Large intestine (tissue), 12 donors: ENCODE measurements at places on chromosomes 1 and 21. TPM values are rescaled to one million over a fixed set of nuclear protein-coding genes. Genes with fewer than 3 reads are reported as not detected.

Gene ABCG1
- 6.4 TPM for polyA plus RNA-seq

Gene LIN28A
- 0.03 TPM for polyA plus RNA-seq

Gene AIRE
- polyA plus RNA-seq, result 14.3 TPM

- no peak for DNase-seq
Observed at GRCh38 chr1:145828367-145829026, 4.5 kb downstream of the POLR3C start.

GRCh38 chr1:171931752-171932151 lies 90.5 kb downstream of the DNM3 start:
- no peak for DNase-seq

DNA sequence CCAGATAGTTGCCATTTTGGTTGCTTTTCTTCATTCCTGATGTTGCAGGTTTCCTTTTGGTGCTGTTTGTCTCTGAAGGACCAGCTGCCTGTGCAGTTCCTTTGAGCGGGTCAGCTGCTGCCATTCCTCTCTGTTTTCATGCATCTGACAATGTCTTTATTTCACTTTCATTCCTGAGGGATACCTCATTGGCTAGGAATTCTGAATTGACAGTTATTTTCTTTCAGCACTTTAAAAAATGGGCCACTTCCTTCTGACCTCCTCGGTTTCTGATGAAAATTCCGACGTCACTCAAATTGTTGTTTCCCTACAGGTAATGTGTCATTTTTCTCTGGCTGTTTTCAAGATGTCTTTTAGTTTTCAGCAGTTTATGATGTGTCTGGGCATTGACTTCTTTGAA lies 24.8 kb downstream of the CCSAP start:
- DNase-seq, result no peak

DNA sequence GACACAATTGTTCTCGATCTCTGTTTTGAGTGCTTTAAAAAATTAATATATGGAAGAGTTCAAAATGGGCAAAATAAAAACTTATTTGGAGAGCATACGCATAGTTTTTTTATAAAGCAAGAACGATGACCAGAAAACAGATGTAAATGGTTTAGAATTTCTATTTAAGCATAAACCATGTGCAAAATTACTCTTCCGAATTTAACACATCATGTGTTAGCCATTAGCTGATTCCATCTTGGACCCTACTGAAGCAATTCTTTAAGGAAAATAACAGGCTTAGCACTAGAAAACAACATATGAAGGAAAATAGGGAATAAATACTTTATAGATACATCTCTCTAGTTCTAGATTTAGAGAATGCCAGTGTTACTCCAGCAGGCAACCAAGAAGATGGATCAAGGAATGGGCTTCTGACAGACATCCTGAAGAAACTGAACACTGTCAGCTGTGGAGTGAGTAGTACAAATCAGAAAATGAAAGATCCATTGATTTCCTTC lies 26.7 kb downstream of the CDC7 start:
- no peak for DNase-seq

DNA sequence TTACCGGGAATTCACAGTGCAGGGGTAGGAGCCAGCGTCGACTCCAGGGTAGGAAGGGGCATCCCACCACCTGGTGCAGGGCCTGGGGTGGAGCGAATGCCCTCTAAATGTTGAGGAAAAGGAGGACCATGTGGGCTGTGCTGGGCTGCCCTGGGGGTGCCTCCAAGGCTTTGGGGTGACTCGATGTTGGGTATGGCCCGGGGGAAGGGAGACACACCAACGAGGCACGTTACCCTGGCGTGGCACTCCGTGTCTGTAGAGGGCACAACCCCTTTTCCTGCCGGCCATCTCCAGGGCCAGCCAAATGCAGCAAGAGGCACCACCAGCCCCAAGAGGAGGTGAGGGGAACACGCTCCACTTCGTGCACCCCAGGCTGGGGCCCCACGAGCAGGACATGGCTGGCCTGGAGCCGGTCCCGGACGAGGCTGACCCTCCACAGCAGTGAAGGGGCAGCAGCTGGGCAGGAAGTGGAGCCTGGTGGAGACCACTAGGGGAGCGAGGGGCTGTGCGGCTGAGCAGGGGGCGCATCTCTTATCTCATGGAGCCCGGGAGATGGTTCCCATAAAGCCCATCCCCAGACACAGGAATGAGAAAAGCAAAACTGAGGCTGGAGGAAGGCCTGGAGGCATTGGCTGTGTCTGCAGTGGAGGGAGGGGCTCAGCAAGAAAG lies 11.2 kb downstream of the ACTRT2 start:
- DNase-seq, result no peak

DNA sequence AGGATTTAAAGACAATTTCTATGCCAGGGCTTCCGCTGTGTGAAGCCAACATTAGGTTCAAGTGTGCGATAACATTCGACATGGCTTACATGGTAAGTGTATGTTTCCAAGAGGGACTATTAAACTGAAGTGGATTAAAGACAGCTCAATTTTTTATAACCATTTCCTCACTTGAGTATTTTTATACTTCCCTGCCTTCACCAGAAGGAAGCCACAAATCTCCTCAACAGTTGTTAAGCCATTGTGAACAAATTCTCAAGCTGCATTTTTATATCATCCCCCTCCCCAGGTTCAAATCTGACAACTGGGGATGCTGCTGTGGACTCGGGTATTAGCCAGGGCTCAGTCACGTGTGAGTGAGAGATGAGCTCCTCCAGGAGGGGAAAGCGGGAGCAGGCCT lies 116.3 kb downstream of the RHOU start:
- no peak for DNase-seq

DNA sequence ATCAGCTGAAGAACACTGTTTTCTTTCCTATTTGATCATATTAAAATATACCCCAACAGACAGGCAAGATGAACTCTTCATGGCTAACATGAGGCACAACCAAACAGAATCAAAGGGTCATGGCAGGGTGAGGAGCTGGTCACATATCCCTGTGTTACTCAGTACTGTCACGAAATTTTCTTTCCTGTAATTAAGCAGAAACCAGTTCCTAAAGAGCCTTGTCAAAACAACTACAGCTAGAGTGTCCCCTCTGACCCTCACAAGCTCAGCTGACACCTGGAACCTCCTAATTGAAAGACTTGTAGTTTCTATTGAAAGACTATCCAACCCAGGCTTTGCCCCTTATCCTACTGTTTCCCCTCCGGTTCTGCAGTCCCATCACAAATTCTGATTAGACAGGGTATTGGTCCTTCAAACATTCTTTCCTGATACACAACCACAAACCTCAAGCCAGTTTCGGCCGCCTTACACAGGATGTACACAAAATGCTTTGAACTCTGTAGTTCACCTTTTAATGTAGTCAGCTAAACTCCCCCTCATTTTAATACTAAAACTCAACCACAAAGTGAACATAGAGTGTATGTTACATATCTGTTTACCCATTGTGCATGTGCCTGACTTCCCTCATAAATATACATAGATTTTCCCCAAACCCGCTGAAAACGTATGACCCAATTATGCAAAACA lies 651.9 kb downstream of the MRPL39 start:
- DNase-seq, result no peak
